ENCODE measurements at places on chromosomes 5 and 9.
A peak's percentile ranks its signal among the peaks of the same experiment; 100 is the strongest.

DNA sequence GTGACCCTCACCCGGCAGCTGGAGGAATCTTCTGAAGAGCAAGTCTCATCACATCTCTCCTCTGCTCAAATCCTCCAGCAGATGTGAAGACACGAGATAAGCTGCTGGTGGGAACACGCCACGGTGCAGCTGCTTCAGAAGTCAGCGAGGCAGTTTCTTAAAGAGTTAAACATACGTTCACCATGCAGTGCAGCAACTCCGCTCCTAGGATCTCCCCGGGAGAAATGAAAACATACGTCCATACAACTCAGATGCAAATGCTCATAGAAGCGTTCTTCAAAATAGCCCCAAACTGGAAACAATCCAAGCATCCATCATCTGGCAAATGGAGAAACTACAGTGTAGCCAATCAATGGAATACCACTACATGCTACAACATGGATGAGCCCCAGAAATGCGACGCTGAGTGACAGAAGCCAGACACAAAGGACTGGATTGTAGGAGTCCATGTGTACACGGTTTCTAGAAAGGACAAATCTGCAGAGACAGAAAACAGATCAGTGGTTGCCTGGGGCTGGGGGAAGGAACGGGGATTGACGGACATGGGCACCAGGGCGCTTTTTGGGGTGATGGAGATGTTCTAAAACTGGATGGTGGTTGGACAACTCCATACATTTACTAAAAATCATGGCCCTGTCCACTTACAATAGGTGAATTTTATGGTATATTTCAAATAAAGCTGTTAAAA, 150.6 kb downstream of the COL23A1 start:
- DNase-seq = no peak

DNA sequence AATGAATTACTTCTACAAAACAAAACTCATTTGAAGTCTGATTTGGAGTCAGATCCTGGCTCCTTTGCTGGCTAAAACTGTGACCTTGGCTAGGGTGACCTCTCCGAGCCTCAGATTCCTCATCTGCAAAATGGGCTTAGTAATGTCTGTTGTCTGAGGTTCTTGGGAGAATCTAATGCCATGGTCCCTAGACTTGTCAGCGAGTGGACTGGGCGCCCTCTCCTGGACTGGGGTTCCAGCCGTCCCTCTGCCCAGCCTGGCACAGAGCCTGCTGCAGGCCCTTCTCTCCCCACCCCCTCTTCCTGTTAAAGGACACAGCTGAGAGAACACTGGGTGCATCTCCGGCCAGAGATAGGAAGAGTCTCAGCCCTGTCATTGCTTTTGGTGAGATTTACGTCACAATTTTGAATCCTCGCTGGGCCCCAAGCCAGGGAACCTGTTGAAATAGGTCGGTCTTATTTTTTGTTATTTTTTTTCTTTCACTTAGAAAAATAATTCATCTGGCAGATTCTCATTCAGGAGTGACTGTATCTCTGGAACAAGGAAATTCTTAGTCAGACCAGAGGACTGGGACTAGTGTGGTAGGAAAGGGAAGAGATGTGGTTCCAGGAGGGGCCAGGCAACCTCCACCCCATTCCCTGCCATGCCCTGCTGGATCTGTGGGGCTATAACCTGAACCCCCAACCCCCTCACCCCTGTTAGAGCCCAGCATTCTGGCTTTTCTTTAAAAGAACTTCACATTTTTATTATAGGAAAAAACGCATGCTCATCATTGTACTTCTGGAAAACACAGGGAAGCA, 48.2 kb upstream of the RPL26L1 start:
- no peak for DNase-seq

DNA sequence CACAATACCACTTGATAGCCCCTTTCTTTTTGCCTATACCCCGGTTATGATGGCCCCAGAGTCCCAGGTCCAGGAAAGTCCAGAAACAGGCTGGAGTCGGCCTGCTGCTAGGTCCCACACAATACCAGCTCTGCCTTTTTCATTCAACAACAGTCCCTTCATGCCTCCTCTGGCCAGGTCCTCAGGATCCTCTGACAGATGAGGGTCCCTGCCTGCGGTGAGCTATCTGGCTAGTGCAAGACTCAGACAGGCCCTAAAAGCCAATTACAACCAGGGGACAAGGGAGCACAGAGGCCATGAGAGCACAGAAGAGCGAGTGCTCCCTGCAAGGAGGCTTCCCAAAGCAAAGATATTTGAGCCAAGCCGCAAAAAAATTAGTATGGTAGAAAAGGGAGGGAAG, 84.8 kb upstream of the ZBTB43 start:
- no peak for DNase-seq

- no peak for DNase-seq
These were observed 593.7 kb upstream of the ACO1 start for GRCh38 chr9:31790720-31791119.

DNA sequence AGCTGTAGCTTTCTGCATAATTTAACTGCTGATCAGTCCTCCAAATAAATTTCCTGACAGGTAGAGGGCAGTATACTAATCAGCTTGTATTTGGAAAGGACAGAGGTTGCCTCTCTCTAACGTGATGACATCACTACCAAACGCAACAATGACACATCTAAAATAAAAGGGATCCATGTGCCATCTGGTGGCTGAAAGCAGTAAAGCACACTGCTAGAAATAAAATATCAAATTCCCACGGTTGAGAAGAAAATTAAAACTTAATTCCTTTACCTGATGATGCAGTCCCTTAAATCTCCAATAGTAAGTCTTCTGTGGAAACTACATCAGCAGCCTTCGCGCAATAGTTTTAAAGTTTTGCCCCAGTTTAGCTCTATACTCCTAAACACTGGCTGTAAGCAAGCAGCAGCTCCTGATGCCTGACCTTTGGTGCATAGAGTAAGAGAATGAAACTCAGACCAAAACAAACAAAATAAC, 54.5 kb downstream of the DIAPH1 start:
- DNase-seq = peak; percentile 61

GRCh38 chr5:150077996-150078801, 8.2 kb downstream of the CSF1R start:
- DNase-seq = no peak

Data from HS-27A (cell line).